ENCODE measurements at places on chromosomes 11 and 22. TPM values are rescaled to one million over a fixed set of nuclear protein-coding genes. Genes with fewer than 3 reads are reported as not detected.

The SPDYC gene
- total RNA-seq, result not detected

The BTBD18 gene
- not detected for total RNA-seq

The PRRG4 gene
- 0.53 TPM for total RNA-seq

The NELL1 gene
- not detected for total RNA-seq

The CELSR1 gene
- total RNA-seq, result 0.27 TPM

The MMP8 gene
- total RNA-seq, result 0.46 TPM

- DNase-seq, result no peak
- H3K4me3 ChIP-seq, result no peak overlapping the region
- peaks cover 11% of the 10 kb centered on the region for H3K4me1 ChIP-seq
- H3K27me3 ChIP-seq, result no peaks in the 10 kb centered on the region
These were observed 14.3 kb downstream of the DGCR8 start for GRCh38 chr22:20094197-20094807.

DNA sequence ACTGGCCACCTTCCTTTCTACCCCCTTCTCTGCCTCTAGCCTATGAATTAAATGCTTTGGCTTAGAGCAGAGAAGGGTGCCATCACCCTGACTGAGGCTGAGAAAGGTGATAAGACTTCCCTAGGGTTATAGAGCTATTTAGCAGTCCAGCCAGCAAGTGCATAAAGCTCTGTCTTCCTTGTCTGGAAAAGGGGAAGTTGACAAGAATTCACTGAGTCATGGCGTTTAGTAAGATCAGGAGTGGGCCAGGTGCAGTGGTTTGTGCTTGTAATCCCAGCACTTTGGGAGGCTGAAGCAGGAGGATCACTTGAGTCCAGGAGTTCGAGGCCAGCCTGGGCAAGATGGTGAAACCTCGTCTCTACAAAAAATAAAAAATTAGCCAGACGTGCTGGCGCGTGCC is 63.1 kb downstream of the LHFPL7 start:
- no peak for DNase-seq
- no peak overlapping the region for H3K4me3 ChIP-seq
- no peak overlapping the region for H3K27ac ChIP-seq
- H3K36me3 ChIP-seq, result no peaks in the 10 kb centered on the region

DNA sequence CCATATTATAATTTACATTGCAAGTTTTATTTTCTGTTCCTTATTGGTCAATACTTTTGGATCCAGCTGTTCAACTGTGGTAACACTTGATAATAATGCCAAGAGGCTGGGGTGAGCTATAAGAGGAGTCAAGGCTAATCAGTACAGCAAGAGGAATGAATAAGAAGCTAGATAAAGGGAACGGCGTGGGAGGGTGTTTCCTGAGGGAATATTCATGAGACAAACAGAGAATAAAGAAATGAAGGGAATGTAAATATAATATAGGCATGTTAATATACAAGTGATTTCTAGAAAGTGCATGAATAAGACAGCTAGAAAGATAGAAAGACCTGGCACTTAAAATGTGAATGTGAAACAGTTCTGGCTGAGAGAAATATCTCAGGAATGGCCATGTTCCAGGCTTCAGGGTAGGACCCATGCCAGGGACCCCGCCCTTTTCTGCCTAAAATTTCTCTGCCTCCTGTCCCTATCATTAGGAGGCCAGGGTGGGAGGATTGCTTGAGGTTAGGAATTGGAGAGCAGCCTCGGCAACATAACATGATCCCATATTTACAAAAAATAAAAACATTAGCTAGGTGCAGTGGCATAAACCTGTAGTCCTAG is 3.9 kb downstream of the OR51B4 start:
- H3K27ac ChIP-seq, result no peak overlapping the region
- H3K27me3 ChIP-seq, result no peaks in the 10 kb centered on the region

DNA sequence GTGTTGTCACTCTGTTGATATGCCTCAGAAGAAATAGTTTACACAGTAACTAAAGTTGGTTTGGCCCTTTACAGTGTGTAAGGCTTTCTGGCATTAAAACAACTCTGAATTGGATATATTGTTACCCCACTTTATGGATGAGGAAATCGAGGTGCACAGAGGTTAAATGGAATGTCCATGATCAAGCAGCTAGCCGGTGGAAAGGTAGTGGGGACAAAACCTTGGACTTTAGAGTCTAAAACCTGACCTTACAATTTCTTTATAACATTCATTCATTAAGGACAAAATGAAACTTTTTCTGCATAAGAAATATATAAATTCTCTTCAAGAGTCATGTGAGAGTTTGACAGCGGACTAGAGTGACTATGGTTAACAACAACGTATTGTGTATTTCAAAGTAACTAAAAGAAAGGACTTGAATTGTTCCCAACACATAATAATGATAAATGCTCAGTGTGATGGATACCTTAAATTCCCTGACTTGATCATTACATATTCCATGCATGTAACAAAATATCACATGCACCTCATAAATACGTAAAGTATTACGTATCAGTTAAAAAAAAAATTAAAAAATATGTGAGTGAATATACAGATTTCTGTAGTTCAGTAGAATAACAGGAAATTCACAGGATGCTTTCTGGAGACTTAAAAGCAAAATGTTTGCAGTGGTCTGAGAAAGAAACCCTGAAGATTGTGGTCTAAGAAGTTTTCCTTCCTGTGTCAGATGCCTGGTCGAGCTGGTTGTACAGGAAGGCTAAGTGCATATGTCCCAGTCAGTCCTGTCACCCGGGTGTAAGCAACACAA is 51.0 kb downstream of the TEAD1 start:
- no peak overlapping the region for H3K4me3 ChIP-seq
- peak overlapping the region; percentile 19 for H3K27ac ChIP-seq
- no peaks in the 10 kb centered on the region for H3K36me3 ChIP-seq
- no peaks in the 10 kb centered on the region for H3K27me3 ChIP-seq
- no peak for DNase-seq
- H3K4me1 ChIP-seq, result peaks cover 74% of the 10 kb centered on the region

DNA sequence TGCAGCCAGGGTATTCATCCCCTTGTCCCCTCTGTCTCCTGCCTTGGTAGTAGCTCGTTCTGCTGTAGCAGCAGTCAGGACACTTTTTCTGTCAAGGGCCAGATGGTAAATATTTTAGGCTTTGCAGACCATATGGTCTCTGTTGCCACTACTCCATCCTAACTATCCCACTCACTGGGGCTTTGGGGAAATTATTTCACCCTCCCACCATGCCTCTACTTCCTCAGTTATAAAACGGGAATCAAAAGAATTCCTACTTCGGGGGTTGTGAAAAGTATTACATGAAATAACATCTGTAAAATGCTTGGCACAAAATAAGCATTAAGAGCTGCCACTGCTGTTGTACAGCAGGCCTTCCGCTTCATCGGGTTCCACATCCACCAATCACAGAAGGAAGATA is 89.9 kb upstream of the LDLRAD3 start:
- no peaks in the 10 kb centered on the region for H3K36me3 ChIP-seq
- H3K4me3 ChIP-seq, result no peak overlapping the region
- H3K27me3 ChIP-seq, result no peaks in the 10 kb centered on the region
- DNase-seq, result no peak
- no peaks in the 10 kb centered on the region for H3K4me1 ChIP-seq
- no peak overlapping the region for H3K27ac ChIP-seq

DNA sequence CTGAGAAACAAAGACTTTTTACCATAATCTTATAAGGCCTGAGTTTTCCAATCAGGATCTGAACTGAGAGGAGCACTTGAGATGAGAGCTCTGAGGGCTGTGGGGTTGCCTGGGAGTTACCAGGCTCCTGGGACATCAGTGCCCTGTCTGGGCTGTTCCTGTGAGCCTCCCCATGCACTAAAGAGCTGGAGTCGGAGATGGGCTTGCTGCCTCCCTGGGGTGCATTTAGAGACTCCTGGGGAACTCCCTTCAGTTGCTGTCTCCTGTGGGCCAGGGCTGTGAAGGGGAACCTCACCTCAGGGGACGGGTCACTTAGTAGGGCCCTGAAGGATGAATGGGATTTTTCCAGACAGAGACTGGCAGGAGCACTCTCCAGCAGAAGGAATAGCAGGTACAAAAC is 33.3 kb downstream of the KCNC1 start:
- DNase-seq, result no peak
- no peak overlapping the region for H3K27ac ChIP-seq
- no peaks in the 10 kb centered on the region for H3K36me3 ChIP-seq
- no peak overlapping the region for H3K4me3 ChIP-seq

GRCh38 chr22:31332010-31332409 is 14.1 kb downstream of the PATZ1 start:
- DNase-seq, result no peak
- H3K4me1 ChIP-seq, result peaks cover 16% of the 10 kb centered on the region
- H3K36me3 ChIP-seq, result peaks cover 54% of the 10 kb centered on the region
- no peak overlapping the region for H3K27ac ChIP-seq
- no peak overlapping the region for H3K4me3 ChIP-seq
- no peaks in the 10 kb centered on the region for H3K27me3 ChIP-seq

- H3K36me3 ChIP-seq, result no peaks in the 10 kb centered on the region
- no peaks in the 10 kb centered on the region for H3K27me3 ChIP-seq
- H3K4me3 ChIP-seq, result no peak overlapping the region
These were observed 70.7 kb upstream of the E2F8 start for GRCh38 chr11:19311308-19312030.

GRCh38 chr11:60989093-60989650 is 17.7 kb downstream of the CD6 start:
- no peaks in the 10 kb centered on the region for H3K27me3 ChIP-seq
- H3K4me1 ChIP-seq, result no peaks in the 10 kb centered on the region
- H3K27ac ChIP-seq, result no peak overlapping the region
- DNase-seq, result no peak
- H3K36me3 ChIP-seq, result no peaks in the 10 kb centered on the region
- H3K4me3 ChIP-seq, result no peak overlapping the region

DNA sequence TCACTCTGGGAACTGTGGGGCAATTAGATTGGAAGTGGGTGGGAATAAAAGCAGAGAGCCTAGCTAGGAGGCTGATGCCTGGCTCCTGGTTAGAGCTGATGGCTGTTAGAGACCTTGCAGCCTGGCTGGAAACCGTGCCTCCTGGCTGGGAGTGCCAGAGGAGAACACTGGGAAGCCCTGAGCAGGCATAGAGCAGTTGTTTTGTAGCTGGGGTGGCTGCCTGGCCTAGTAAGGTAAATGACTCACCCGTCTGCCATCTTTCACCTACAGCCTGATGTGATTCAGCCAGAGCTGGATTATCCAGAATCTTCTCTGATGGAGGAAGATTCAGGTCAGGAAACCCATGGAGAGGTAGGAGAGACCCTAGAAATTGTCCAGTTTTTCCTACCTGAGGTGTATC is 6.1 kb downstream of the UQCR10 start:
- H3K27ac ChIP-seq, result peak overlapping the region; percentile 95
- peaks cover 38% of the 10 kb centered on the region for H3K4me1 ChIP-seq
- no peak overlapping the region for H3K4me3 ChIP-seq
- DNase-seq, result peak; percentile 85
- peaks cover 25% of the 10 kb centered on the region for H3K36me3 ChIP-seq

- no peak overlapping the region for H3K27ac ChIP-seq
- H3K4me1 ChIP-seq, result peaks cover 21% of the 10 kb centered on the region
- peaks cover 6% of the 10 kb centered on the region for H3K36me3 ChIP-seq
These were observed 8.9 kb downstream of the TTC17 start for GRCh38 chr11:43367382-43368178.

DNA sequence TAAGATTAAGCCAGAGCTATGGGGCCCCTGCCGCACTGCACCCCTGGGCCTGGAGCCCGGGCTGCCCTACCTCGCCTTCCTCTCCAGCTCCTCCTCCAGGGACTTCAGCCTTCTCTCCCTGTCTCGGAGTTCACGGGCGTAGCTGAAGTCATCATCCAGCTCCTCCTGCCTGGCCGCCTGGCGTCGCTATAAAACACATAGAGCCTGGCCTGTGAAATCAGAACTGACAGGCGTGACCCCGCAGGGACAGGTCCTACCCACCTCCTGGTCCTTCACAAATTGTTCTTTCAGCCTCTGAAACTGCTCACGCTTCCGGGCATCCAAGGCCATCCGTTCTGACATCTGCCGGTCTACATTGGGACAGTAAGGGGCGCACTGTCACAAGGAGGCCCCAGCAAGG is 20.8 kb downstream of the TUBGCP6 start:
- H3K36me3 ChIP-seq, result no peaks in the 10 kb centered on the region
- H3K4me3 ChIP-seq, result no peak overlapping the region
- no peak for DNase-seq
- no peaks in the 10 kb centered on the region for H3K4me1 ChIP-seq
- H3K27ac ChIP-seq, result no peak overlapping the region
- H3K27me3 ChIP-seq, result no peaks in the 10 kb centered on the region

- H3K27me3 ChIP-seq, result no peaks in the 10 kb centered on the region
- no peaks in the 10 kb centered on the region for H3K36me3 ChIP-seq
- no peak overlapping the region for H3K27ac ChIP-seq
- no peak overlapping the region for H3K4me3 ChIP-seq
These were observed 594.8 kb upstream of the B3GAT1 start for GRCh38 chr11:135006800-135007199.

DNA sequence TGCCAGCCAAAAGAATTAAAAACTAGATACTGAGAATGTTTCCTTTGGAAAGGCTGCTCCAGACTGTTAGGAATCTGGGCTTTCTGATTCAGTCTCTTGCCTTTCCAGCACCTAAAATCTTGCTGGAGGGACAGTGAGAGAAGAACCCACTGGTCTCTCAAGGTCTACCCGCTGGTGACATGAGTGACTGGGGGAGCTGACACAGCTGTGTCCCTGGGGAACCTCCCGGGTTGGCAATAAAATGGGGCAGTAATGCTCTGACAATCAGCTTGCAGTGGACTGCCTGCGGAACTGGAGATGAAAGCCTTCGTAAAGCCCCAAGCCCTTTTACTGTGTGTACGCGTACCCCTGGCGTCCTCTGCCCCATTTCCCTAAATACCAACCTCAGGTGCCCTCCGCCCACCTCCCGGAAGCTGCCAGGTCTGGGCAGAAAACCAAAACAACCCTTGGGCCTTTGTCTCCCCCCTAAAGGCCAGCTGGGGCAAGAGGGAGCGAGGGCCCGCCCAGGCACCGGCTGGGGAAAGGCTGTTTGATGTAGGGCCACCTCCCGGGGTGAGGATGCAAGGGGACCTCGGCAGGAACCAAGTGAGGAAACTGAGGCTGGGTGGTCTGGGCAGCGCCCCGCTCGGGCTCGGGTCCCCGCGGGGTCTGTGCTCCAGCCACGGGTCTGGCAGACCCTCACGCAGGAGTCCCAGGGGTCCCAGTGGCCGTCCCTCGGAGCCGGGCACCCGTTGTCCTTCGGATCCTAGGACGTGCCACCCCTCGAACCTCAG is 741 bp downstream of the CARS1 start:
- peak; percentile 17 for DNase-seq
- H3K4me3 ChIP-seq, result peak overlapping the region; percentile 97
- no peaks in the 10 kb centered on the region for H3K27me3 ChIP-seq
- peaks cover 16% of the 10 kb centered on the region for H3K4me1 ChIP-seq

- H3K4me3 ChIP-seq, result no peak overlapping the region
- H3K36me3 ChIP-seq, result no peaks in the 10 kb centered on the region
These were observed 56.1 kb downstream of the MED15 start for GRCh38 chr22:20563466-20563906.

- no peaks in the 10 kb centered on the region for H3K27me3 ChIP-seq
- H3K4me1 ChIP-seq, result peaks cover 68% of the 10 kb centered on the region
- H3K27ac ChIP-seq, result peak overlapping the region; percentile 93
These were observed 2.8 kb downstream of the CREBZF start for GRCh38 chr11:85661972-85662664.

Data from gastrocnemius medialis (tissue), 4 donors.